Globus pallidus (tissue), 1 donor: ENCODE measurements at places on chromosomes 7 and 10.

DNA sequence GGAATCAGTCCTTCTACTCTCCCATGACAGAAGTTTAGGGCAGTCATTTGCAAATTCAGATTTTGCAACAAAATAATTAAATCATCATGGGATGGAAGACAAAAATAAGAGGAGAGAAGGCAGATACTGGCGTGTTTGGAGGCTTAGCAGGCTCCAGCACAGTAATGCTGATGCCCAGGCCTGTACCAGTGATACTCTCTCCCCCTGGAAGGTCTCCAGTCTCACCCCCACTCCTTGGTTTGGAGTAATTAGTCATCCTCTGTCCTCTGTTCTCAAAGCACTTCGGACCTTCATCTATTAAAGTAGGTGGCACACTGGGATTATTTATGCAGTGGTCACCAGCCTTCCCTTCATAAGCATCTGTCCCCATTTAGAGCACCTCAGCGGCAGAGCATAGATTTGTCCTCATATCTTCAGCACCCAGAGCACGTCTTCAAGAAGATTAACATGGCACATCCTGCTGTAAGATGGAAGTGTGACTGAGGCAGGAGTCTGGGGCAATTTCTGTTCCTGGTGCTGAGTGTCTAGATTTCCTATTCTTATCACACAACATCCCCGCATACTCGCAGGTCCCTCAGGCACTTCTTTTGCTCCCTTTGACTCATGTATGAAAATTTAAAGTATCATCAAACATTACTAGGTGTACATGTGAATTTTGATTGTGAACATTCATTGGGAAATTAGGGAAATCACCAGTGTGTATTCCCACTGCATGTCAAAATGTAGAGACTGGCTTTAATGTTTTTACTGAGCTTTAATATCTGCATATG, 31.3 kb upstream of the TRIL start:
- no peak for DNase-seq

GRCh38 chr7:100894860-100895700, 608 bp downstream of the ACHE start:
- DNase-seq = no peak

GRCh38 chr10:99733366-99733765, 1.3 kb downstream of the CUTC start:
- peak; percentile 12 for DNase-seq

GRCh38 chr10:34109952-34110702, 705.0 kb downstream of the PARD3 start:
- no peak for DNase-seq

- DNase-seq = no peak
Measured at GRCh38 chr7:56206420-56206819, 90.2 kb upstream of the NUPR2 start.

GRCh38 chr7:105990141-105990540, 27.1 kb downstream of the CDHR3 start:
- DNase-seq = no peak

DNA sequence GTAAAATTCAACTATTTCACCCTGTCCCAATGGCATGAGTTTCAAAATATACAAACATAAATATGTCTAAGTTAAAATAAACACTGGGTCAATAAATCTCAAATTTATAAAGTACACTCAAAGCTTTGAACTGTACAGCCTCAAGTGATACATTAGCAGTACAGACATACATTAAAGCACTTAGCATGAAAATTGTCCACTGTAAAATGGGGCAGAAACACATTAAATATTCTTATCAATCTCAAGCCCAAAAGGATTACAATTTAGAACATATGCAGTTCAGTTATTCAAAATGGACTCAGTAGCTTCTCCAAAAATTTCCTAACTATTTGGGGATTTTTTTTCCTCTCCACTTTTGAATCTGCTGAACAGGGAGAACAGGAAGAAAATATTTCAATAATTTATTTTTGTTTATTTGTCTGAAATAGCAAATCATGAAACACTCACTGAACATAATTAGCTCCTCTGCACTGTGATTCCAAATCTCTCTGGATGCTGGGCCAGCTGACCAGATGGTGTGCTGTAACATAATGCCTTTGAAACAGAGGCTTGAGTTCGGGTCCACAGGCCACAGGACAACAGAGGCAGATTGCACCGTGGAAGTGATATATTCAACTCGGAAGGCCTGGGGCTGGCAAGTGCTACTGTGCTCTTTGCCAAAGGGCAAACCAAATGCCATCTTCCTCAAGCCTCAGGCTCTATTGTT, 248.9 kb upstream of the LRRN3 start:
- no peak for DNase-seq

DNA sequence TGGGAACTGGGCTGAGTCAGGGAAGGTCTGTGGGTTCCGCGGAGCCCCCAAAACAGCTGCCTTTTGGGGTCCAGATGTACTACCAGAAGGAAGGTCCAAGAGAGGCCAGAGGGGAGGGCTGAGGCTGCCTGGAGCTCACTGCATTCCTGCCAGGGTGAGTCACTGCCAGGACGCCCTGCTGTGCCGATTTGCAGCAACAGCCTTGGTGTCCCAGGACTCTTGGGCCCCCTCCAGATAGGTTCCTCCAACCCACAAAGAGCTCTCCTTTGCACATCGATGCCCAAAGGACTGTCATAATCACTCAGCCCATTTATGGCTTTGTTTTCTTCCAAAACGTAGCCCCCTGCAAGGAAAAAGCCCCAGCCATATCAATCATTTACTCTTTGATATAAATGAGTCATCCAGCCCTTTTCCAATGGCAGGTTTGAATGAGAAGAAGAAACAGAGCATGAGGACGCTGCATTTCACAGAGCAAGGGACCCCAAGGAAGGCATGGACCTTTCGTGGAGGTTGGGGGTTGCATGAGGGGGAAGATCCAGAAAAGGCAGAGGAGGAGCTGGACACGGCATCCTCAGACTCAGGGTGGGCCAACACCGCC, 32.2 kb upstream of the COL13A1 start:
- no peak for DNase-seq

DNA sequence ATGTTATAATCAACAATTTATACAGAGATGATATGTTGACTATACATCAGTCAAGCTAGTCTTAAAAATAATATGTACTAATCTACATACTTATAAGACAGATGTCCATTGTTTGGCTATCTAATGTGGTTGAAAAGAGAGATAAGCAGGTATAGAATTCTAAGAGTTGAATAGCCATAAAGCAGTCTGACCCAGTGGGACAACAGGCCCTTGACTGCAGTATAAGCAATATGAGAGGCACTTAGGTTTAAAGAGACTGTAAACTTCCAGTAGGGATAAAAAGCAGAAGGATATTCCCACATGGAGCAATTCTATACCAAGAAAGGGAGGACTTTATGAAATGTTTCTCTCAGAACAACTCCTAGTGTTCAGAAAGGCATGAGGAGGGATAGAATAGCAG, 139.3 kb downstream of the ELAPOR2 start:
- no peak for DNase-seq
